ENCODE measurements at places on chromosomes 2 and 18.

DNA sequence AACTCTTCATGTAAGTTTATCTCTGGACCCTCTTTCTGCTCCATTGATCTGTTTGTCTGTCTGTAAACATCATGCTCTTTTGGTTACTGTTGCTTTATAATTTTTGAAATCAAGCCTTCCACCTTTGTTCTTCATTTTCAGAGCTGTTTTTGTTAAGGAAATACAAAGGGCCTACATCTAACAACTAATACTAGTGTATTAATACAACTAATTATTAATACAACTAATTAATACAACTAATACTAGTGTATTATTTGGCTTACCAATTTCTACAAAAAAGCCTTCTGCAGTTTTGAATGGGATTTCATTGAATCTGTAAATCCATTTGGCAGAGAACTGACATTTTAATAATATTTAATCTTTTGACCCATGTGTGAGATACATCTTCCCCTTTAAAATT is 66.7 kb downstream of the ATP9B start:
- no peak for DNase-seq

- DNase-seq: no peak
These were observed 673.1 kb upstream of the VRK2 start for GRCh38 chr2:57373530-57373929.

GRCh38 chr18:13932285-13933025 is 17.1 kb upstream of the MC2R start:
- DNase-seq: no peak

DNA sequence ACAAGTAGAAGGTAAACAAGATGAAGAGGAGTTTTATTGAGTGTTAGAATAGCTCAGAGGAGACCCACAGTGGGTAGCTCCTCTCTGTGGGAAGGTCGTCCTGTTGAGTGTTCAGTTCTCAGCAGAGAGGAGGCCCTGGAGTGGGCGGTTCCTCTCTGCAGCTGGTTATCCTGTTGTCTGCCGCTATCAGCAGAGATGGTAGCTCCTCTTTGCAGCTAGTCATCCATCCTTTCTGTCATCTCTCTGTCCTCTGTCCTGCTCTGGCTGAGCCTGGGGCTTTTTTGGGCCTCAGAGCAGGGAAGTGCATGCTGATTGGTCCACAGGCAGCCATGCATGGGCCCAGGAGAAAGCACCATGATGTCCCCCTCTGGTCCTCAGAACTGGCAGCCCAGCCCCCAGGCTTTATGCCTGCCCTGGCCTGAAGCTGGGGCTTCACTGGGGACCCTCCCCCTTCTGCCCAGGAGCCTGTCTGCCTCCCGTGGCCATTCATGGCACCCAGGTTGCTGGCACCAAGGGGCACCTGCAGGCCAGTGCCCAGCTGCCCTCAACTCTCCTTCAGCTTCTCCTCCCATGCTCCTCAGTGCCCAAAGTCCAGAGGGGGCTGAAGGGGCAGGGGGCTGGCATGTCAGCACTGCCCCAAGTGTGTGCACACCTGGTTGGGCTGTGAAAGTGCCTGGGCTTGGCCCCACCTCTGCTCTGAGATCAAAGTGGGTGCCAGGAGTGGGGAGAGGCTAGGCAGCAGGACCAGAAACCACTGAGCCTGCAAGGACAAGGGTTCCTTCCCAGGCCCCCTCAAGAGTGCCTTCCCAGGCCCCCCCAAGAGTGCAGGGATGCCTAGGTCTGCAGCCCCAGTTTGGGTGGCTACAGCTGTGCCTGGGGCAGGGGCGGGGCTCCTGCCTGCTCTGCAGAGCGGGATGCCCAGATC is 98.7 kb downstream of the TWIST2 start:
- no peak for DNase-seq

DNA sequence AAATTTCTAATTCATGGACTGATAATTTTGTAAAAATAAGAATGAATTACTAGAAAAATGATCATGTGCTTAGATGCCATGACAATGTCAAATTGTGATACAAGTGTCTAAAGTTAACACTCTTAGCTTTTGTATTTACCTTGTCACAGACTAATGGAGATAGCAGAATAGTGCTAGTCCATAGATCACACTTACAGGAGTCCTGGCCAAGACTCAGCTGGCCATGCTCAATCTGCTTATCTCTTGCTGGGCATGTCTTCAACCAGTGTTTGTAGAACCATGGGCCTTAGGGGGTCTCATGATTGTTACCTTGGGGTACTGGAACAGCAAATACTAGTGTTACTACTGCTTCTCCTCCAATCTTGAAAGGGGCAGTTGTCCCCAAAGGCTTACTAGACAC is 44.0 kb downstream of the TET3 start:
- no peak for DNase-seq

DNA sequence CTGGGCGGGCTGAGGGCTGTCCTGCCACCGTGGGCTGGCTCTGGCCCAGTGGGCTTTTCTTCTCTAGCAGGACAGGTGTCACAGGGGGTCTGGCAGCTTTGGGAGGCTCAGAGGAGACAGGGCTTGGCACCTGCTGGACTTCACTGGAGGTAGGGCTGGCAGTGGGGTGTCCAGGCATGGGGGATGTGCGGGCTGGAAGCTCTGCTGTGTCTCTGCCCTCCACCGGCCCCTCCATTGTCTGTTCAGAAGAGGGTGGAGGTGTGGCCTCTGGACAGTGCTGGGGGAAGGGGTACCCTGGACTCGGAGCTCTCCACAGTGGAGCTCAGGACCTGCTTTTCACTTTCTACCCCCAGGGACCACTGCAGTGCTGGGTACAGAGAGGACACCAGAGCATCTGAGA is 9.2 kb downstream of the PTPRN start:
- DNase-seq: no peak

- no peak for DNase-seq
These were observed 49.9 kb upstream of the SERPINB2 start for GRCh38 chr18:63837590-63837989.

DNA sequence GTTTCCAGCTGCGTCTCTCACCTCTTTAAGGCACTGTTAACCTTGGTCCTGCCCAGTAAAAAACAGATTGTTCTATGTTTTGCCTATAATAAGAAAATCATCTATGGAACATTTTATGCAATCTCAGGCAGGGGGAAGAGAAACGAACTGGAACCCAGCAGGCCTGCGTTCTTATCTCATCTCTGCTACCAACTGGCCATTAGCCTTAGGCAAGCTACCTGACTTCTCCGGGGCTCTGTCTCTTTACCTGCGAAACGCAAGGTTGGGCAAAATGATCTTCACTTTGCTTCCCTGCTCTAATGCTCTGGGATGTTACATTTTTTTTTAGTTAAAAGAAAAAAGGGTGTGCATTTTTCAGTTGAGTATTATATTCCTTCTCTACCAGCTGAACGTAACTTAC is 70.5 kb upstream of the WIPF1 start:
- no peak for DNase-seq

- DNase-seq: no peak
These were observed 1257.4 kb upstream of the ZEB2 start for GRCh38 chr2:145777297-145777696.

- no peak for DNase-seq
These were observed 7.2 kb upstream of the NEU4 start for GRCh38 chr2:241801611-241802420.

DNA sequence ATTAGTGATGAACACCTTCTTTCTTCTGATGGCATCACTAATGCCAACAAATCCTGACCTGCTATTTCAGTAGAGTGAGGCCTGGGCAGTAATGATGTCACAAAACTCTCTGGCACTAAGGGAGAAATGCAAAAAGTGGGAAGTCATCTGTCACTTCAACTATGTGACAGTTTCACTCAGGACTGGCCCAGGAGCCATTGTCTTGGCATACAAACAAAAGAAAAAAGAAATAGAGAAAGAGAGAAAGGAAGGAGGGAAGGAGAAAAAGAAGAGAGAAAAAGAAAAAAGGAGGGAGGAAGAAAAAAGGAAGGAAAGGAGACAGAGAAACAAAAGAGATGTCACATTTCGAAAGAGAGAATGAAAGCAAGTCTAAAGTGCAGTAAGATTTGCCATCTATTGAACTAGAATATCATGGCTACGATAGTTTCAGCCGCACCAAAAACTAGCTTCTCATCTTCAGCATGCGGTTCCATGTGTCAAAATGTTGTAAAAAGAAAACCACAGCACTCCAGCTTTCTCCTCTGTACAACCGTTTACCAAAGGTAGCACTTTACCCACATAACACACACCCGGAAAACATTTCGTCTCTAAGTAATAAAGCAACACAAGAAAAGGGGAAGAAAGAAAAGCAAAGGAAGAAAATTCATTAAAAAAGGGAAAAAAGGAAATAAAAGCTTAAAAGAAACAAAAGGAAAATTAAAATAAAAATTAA is 50.1 kb downstream of the CD226 start:
- no peak for DNase-seq

DNA sequence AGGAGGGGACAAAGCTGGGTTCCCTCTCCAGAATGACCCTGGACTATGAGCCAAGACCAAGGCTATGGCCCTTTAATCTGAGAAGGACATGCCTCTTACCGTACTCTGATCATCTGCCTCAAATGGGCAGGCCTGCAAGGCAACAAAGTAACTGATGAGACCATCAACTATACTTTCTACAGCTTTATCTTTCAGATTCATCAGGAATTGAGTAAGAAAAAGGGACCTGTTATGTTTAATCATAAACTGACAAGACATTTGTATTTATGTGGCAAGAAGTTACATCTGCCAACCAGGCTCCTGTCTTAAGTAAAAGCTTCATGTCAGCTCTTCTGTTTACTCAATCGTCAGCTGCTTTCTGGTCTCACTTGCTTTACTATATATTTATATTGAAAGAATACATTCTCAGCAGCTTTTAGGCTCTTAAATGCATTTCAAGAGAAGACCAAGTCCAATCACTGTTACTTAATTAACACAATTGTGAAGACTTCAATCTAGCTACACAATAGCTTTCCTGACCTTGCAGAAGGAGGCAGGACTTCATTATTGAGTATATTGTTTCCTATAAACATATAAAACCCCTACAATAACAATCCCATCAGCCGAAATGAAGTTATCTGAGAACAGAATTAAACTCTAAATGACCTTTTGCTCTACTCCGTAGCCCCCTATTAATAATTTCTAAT is 163.8 kb downstream of the ETAA1 start:
- DNase-seq: no peak

DNA sequence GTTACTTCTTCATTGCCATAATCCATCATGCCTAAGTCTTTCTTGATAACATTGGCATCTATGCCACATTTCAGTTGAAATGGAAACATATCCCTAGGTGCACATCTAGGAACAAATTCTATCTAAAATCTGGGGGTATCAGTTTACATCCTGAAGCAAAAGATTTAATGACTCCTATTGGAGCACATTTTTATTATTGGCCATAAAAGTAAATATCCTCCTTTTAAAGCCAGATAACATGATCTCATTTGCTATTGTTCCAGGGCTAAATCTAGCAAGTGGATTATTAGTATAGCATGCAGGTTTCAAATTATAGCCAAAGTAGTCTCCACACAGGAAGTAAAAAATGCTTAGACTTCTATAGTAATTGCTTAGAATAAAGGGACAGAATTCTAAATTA is 193.2 kb downstream of the CDH2 start:
- DNase-seq: no peak

GRCh38 chr2:219638948-219639755 is 11.7 kb downstream of the SLC4A3 start:
- no peak for DNase-seq

- no peak for DNase-seq
These were observed 242.4 kb upstream of the TANK start for GRCh38 chr2:160917850-160918249.

- DNase-seq: no peak
These were observed 571.1 kb downstream of the CPS1 start for GRCh38 chr2:211127501-211127900.

- peak; percentile 13 for DNase-seq
These were observed 345.1 kb downstream of the DYSF start for GRCh38 chr2:71798266-71799012.

DNA sequence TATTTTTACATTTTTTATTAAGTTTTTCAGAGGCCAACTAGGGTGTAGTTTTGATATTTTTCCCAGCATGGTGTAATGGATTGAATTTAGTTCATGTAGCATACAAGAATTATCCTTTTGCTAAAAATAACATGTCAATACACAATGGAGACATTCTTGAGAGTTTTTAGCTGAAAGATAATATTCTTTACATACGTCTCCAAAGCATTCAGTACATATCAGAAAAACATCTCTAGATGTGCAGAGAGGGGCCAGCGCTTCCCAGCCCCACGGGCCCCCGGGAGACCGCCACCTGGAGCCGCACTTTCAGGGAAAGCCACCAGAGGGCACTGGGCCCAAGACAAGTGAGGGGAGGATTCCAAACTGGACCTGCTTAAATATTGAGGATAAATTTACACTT is 499.4 kb downstream of the GALR1 start:
- DNase-seq: no peak

DNA sequence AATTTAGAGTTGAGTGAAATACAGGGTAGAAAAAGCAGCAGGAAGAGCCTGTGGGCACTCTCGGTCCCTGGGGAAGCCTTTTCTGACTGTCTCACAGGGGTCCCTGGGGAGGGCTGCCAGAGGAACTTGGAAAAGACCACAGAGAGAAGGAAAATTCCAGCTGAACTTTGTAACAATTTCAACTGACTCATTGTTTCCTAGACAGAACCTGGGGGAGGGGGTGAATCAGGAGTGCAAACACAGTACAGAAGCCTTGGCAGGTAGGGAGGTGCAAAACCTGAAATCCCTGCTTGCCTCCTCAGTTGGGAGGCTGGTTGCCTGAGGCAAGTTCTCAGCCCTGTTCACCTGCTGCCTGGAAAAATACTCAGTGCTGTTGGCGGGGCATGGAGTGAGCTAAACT is 106.8 kb downstream of the GRB14 start:
- no peak for DNase-seq
